NCI-H526 (cell line): ENCODE measurements at places on chromosomes 11 and 22.

- DNase-seq, result no peak
These were observed 8.6 kb downstream of the KCNQ1 start for GRCh38 chr11:2453436-2453835.

DNA sequence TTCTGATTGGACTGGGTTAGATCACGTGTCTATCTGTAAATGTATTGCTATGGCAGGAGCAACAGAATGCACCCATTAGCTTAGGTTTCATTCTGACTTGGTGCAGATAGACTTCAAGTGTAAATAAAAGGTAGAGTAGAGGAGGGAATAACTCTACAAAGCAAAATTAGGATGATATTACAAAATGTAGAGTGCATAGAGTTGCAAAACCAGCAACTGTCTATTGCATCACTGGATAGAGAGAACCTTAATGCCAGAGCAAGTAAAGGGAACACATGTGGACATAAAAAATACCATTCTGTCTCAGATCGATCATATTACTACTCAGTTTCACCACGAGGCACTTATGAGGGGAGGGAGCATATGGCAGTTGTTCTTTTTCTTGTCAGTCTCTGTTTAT lies 22.0 kb upstream of the CAT start:
- DNase-seq, result no peak

DNA sequence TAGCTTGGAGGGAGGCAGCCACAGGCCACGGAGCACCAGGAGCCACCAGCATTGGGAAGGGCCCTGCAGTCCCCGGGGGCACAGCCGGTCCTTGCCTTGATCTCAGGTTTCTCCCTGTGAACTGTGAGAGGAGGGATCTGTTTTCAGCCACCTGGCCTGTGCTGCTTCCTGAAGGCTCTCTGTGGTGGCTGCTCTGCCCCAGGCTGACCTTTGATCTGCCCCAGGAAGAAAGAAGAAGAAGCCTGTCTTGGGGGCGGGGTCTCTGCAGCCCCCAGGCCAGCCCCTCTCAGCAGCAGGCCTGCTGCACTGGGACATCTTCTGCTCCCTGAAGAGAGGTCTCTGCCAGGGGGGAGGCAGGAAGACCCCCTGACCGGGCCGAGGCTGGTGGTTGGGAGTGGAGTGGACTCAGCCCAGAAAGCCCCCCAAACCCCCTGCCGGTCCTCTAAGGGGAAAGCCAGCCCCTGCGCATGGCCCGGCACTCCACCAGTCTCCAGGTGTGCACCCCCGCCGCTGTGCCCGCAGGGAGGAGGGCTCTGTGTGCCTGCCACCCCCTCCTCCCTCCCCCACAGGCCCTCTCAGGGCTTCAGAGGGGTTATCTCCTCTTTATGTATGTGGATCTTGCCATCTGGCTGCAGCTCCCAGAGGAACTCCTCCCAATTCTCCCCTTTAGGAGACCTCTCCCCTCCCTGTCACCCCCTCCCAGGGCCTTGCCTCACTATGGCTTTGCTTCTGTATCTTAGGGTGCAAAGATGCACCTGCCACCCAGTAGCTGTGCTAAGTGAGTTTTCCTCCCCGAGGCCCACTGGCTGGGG lies 675.3 kb downstream of the BRD1 start:
- peak; percentile 47 for DNase-seq

GRCh38 chr22:19691721-19692341 lies 22.5 kb upstream of the SEPTIN5 start:
- no peak for DNase-seq

GRCh38 chr11:109998921-109999320 lies 94.3 kb upstream of the ZC3H12C start:
- no peak for DNase-seq

- DNase-seq, result no peak
These were observed 116.0 kb upstream of the TIMP3 start for GRCh38 chr22:32685512-32685911.
